ENCODE measurements at places on chromosomes 12 and 14.

DNA sequence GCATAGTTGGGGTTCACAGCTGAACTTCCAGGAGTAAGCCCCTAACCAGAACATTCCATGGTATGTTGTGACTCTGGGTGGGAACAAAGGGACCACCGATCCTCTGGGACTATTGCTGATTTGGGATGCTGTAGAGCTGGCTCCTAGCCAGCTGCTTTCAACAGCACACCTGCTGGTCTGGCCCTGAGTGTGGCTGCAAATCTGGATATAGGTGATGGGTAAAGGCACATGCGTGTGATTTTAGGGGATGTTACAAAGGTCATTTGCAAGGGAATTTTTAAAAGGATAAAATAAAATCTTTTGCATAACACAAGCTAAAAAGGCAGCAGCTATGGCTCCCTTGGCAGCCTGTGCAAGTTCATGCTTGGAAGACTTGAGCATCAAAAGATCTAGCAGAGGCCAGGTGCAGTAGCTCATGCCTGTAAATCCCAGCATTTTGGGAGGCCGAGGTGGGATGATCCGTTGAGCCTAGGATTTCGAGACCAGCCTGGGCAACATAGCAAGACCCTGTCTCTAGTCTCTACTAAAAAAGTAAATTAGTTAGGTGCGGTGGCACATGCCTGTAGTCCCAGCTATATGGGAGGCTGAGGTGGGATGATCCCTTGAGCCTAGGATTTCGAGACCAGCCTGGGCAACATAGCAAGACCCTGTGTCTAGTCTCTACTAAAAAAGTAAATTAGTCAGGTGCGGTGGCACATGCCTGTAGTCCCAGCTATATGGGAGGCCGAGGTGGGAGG lies 1.6 kb downstream of the ALDH2 start:
- no peak for DNase-seq

DNA sequence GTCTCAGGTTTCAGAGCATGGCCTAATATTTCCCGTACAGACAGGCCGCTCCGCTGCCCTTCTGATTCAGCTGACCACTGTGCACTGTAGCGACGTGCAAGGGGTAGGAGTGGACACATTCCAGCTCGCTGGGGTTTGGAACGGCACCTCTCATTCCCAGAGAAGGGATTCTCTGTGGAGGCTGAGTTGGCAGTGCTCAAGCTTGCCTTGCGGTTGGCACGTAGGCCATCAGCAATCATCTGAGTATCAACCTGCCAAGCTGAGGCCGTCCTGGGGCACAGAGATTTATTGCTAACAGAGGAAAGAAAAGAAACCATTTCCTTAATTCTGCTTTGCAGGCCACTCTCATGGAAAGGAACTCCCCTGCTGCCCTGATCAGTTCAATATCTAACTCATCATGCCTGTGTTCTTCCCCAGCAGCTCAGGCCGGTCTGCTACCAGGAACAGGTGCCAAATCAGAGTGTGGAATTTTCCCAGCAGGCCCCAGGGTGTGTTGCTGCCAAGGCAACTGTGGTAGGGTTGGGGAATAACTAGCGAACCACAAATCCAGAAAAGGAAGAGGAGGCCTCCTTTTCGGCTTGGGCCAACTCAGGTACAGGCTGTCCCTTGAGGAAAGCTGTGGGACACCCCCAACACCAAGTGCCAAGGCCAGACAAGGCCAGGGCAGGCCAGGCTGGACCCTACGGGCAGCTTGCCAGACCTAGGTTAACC lies 92.5 kb downstream of the SSPN start:
- no peak for DNase-seq

DNA sequence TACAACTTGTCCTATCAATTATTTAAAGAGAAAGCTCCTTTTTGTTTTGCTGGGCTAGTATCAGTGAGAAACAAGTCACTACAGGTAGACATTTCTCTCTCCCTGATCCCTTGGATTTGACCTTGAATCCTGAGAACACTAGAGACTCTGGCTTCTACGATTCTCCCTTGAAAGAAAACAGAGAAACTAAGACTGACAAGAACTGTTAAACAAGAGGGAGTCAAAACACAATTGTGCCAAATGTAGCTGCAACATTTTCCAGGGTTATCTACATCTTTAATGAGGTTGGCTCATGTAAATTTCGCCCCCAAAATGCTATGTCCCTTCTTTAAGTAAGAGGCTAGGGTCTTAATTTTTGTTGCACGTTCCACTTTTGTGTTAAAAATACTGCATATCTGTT lies 62.4 kb downstream of the SLC38A1 start:
- no peak for DNase-seq

GRCh38 chr12:80867941-80868340 lies 69.8 kb downstream of the LIN7A start:
- no peak for DNase-seq

DNA sequence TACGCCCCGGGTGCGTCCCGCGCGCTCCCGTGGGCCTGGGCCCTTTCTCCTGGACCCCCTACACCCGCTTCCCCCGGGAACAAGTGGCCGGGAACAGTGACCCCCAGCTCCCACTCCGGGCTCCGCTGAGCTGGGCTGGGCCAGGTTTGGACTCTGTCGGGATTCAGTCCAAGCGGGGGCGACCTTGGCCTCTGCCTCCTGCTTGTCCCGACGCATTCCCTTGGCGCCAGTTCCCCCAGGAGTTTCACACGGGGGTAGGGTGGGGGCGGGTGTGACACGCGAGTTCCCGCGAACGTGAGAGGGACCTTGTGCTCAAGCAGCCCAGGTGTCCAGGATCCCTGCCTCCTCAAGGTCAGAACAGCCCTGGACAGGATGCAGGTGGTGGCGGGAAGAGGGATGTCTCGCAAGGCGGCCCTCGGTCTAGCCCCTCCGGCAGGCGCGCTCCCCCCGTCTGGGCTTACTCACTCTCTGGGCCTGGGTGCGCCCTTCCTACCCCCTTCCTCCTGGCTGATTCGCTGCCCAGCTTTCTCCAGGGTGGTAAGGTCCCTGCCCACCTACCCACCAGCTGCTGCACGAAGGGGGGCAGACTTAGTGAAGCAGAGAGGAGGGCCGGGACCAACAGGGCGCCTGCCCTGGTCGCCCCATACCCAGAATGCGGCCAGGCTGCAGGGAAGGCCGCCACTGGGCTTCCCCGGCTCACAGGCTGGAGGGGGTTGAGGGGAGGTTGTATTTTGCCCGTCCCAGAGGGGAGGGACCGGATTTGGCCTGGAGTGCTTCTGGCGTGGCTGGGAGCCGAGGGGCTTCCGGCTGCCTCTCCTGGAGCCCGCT lies 862 bp downstream of the CRIP2 start:
- DNase-seq = no peak

GRCh38 chr12:103520686-103521215 lies 25.0 kb upstream of the C12orf42 start:
- no peak for DNase-seq

GRCh38 chr12:3200032-3200617 lies 122.9 kb downstream of the TSPAN9 start:
- DNase-seq = no peak

DNA sequence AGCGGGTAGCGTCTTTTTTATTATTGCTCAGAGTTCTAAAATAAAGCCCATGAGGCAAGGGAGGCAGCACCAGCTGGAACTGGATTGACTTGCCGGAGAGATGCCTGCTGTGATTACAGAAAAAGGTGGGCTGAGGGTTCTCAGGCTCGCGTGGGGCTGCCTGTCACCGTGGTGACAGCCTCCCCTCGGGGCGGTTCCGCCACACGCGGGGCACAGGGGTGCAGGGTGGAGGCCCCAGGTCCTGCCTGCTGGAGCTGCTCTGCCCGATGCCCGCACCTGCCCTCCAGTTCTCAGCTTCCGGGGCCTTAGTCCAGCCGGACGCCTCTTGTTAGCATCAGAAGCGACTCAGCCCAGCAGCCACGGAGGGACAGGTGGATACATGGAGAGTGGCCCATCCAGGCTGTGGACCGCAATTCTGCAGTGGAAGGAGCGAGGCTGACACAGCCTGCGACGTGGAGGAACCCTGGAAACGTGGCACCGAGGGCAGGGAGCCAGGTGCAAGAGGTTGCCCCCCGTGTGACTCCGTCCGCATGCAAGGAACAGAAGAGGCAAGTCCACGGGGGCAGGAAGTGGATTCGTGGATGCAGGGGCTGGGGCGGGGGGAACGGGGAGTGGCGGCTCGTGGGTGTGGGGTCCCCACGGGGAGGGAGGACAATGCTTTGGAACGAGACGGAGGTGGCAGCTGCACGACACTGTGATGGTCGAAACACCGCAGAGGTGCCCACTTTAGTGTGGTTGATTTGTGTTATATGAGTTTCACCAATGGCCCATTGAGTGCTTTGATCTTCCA lies 79.5 kb downstream of the GALNT9 start:
- no peak for DNase-seq

GRCh38 chr12:104164634-104165033 lies 26.6 kb upstream of the NFYB start:
- no peak for DNase-seq

- DNase-seq = no peak
Observed at GRCh38 chr12:106031761-106032622, 106.8 kb downstream of the NUAK1 start.

GRCh38 chr12:100859063-100859627 lies 64.6 kb downstream of the ANO4 start:
- no peak for DNase-seq

DNA sequence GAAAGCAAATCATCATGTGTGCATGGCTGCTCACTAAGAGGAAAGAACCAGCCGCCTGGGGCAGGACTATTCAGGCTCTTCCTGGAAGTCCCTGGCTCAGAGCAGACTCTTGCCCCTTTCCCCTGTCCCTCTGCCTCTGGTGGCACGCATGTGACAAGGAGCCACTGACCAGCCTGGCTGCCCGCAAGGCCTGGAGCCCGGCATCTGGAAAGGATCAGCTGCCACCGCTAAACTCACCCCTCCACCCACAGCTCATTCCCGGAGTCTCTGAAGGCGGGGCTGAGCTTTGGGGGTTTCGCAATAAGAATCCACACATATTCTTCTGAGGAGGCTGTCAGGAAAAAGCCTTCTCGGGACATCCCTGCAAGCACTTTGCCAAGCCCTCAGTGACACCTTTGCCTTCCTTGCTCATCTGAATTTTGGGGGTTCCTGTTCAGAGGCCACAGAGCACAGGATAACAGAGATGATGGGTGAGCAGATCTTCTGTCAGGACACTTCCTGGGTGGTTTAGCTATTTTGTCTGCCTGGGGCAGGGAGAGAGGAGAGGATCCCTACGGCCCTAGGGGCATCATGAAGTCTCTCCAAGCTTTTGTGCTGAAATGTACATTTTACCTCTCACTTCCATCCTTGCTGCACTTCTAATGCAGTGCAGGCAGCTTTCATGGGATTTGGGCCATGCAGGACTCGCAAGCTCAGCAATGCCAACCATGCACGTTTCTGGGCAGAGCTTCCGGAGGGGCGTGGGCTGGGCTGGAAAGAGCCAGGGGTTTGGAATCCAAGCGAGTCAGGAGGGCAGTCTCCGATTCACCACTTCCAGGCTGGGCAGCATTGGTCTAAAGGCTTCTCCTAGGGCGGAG lies 124.8 kb upstream of the MAP1LC3B2 start:
- DNase-seq = no peak

GRCh38 chr14:75249251-75249957 lies 29.2 kb upstream of the FOS start:
- DNase-seq = peak; percentile 66

DNA sequence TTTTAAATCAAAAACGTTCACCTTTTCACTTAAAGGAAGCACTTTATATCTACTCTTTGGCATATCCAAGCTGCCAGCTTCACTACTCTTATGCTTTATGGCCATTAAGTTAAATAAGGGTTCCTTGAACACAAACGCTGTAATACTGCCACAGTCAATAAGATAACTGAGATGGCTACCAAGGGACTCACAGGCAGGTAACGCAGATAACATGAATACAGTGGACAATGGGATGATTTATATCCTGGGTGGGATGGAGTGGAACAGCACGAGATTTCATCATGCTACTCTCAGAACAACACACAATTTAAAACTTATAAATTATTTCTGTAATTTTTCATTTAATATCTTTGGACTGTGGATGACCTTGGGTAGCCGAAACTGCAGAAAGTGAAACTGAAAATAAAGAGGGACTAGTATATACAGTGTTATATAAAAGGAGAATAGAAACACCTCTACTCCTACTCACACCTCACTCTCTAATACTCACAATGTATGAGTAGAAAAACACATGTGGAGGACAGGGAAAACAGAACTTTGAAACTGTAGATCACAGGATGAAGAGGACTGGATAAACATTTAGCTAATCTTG lies 367.3 kb downstream of the C12orf50 start:
- no peak for DNase-seq

- DNase-seq = no peak
Observed at GRCh38 chr14:65370801-65371248, 41.7 kb upstream of the FUT8 start.

DNA sequence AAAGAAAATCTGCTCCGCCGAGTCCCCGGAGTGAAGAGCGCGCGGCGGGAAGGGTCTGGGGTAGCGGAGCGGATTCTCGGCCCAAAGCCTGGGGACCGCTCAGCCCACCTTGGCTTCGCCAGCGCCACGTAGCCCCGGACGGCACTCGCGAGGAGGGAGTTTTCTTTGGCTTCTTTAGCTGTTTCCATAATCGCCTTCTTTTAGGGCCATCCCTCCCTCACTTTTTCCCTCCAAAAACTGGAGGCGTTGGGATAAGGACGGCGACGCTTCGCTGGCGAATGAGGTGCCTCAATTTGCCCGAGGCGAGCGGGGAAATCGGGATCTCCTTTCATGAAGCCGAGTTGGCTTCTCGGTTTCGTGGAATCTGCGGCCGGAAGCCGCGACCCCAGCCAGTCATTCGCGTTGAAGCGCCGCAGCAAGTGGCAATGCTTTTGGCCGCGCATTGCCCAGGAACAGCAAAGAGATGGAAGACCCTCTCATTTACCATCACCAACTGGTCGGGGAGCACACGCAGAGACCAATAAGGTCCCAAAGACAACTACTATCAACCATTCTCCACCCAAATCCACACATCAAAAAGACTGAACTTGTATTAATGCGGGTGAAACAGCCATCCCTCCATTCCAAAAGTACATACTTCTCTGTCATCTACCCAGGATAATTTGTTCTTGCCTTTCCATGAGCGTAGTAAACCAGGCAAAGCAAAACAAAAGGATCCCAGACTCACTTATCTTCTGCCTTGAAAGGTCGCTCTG lies 8.4 kb upstream of the SIX1 start:
- DNase-seq = no peak

- no peak for DNase-seq
Observed at GRCh38 chr12:49784756-49785409, 43.3 kb downstream of the NCKAP5L start.

GRCh38 chr14:94293578-94293924 lies 483 bp upstream of the SERPINA10 start:
- no peak for DNase-seq

GRCh38 chr14:86902176-86902950 lies 1090.6 kb downstream of the GALC start:
- DNase-seq = no peak

GRCh38 chr12:43337571-43338444 lies 214.2 kb downstream of the ADAMTS20 start:
- no peak for DNase-seq

GRCh38 chr14:79436335-79436734 lies 775.0 kb downstream of the DIO2 start:
- no peak for DNase-seq

DNA sequence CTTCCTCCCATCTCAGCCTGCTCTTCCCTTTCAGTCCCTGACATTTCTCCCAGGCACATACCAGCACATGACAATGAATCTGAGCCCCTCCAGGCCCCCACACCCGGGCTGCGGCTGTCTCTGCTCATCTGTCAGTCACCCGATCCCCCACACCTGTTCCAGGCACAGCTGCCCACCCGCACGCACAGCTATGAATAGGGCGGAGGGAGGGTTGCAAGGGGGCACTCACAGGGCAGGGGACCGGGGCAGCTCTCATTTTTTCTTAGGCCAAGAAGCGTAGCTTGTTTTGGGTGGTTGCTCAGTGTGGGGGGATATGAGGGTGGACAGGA lies 43.7 kb upstream of the TSPAN9 start:
- DNase-seq = no peak

GRCh38 chr12:62761658-62762057 lies 173.3 kb downstream of the PPM1H start:
- DNase-seq = no peak

Data from GM18507 (cell line).